Mammary microvascular endothelial cell (primary cell): ENCODE measurements at places on chromosomes 3 and 15. TPM values are rescaled to one million over a fixed set of nuclear protein-coding genes. Genes with fewer than 3 reads are reported as not detected.

Gene GPR15
- not detected in 2 replicates for total RNA-seq

Gene OR5AC2
- total RNA-seq: not detected in 2 replicates

Gene CPN2
- total RNA-seq: not detected in 2 replicates

Gene RARB
- total RNA-seq: 32.2 and 35.0 TPM in 2 replicates

Gene NTRK3
- total RNA-seq: not detected in 2 replicates
